ENCODE measurements at places on chromosomes 12 and 14.

DNA sequence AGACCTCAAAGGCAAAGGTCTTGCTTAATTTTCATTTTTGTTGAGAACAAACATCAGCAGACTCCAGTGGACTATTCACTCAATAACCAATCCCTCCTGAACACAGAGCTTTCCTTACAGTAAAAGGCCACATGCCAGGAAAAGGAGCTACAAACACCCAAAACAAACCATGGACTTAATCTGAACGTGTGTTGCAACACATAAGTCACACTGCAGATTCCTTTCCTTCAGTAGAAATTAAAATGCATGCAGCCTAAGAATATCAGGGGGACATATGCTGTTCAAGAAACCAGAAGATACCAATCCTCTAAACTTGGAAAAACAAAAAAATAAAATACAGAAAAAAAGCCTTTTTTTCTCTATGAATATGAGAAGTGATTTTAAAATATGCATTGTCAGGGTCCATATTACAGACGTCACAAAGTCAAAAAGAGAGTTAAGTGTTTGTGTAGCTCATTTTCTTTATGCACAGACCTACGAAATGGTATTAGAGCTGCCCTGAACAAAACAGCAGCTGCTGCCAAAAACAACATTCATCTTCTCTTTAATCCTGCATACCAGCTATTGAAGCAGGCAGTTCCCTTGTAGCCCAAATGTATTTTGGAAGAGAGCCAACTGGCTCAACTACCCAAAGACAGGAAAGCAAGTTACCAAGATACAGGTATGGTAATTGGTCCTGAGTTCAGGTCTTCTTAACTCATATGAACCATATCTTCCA is 26.2 kb downstream of the KITLG start:
- H3K36me3 ChIP-seq = no peaks in the 10 kb centered on the region
- peaks cover 4% of the 10 kb centered on the region for H3K27me3 ChIP-seq
- H3K27ac ChIP-seq = no peak overlapping the region

DNA sequence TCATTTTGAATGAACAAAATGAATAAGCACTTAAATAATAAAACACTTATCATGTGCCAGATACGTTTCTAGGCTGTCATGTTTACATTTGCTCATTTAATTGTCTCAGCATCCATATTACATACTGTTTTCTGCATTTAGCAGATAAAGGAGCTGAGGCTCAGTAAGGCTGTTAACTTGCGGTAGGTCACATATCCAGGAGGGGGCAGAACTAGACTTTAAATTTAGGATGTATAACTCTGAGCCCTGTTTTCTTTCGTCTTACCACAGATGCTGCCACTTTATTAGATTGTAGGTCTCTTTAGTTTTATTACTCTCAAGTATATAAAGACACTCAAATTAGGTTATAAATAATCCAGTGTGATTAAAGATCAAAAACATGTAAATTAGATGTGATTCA is 17.7 kb downstream of the IRAK4 start:
- H3K27me3 ChIP-seq = no peaks in the 10 kb centered on the region
- no peaks in the 10 kb centered on the region for H3K4me1 ChIP-seq
- H3K36me3 ChIP-seq = peaks cover 32% of the 10 kb centered on the region
- DNase-seq = no peak
- no peak overlapping the region for H3K4me3 ChIP-seq
- H3K27ac ChIP-seq = no peak overlapping the region

- DNase-seq = no peak
- H3K27ac ChIP-seq = no peak overlapping the region
- H3K36me3 ChIP-seq = peaks cover 3% of the 10 kb centered on the region
- H3K4me1 ChIP-seq = peaks cover 31% of the 10 kb centered on the region
These were observed 10.4 kb downstream of the CORO1C start for GRCh38 chr12:108720757-108721514.

DNA sequence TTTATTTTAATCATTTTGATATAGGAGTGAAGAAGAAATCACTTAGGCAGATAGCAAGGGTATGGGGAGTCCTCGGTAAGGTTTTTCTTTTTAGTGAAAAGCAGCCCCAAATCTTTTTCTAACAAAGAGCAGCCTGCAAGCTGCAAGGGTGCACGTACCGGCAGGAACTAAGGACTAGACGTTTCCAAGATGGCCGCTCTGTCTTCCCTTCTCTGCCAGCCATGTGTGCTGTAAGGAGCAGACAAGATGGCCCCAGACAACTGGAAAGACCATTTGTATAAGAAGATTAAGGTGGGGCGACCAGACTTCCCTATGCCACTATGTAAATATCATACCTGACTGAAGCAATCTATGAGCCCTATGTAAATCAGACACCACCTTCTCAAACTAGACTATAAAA is 79.6 kb downstream of the TXNDC16 start:
- no peak for DNase-seq
- no peak overlapping the region for H3K27ac ChIP-seq
- no peaks in the 10 kb centered on the region for H3K27me3 ChIP-seq

GRCh38 chr12:53735556-53735955 is 8.3 kb upstream of the CALCOCO1 start:
- peaks cover 12% of the 10 kb centered on the region for H3K4me1 ChIP-seq
- H3K27me3 ChIP-seq = peaks cover 67% of the 10 kb centered on the region

DNA sequence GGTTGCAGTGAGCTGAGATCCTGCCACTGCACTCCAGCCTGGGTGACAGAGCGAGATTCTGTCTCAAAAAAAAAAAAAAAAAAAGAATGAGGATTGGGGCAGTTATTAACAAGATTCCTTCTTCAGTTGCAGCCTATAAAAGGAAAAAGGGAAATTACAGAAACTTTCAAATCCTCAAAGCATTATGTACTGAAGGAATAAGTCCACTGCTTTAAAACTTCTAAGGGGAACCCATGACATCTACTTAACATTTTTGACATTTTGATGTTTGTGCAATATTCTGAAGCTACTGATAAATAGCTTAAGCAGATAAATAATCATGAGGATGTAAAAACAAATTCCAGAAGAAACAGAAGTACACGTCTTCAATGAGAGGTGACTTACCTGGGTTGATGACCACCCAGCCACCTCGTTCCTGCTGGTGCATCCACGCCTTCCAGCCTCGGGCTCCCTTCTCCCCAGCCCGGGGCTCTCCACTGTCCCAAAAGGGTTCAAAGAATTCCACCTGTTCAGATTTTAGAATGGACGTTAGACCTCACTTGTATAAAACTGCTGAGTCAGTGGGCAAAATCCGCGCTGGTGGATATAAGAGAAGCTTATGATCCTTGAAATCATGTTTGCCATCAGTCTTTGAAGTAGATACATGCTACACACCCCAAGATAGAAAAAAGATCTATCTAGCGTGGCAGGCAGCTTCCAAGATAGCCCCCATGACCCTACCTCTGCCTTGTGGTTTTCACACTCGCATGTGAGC is 33.7 kb downstream of the NRDE2 start:
- no peak overlapping the region for H3K27ac ChIP-seq
- peaks cover 53% of the 10 kb centered on the region for H3K36me3 ChIP-seq
- H3K27me3 ChIP-seq = no peaks in the 10 kb centered on the region
- DNase-seq = no peak
- H3K4me1 ChIP-seq = peaks cover 8% of the 10 kb centered on the region

- H3K36me3 ChIP-seq = peaks cover 24% of the 10 kb centered on the region
- H3K4me3 ChIP-seq = no peak overlapping the region
- H3K27ac ChIP-seq = no peak overlapping the region
- DNase-seq = no peak
- no peaks in the 10 kb centered on the region for H3K27me3 ChIP-seq
These were observed 16.1 kb upstream of the ATF1 start for GRCh38 chr12:50747817-50748216.

DNA sequence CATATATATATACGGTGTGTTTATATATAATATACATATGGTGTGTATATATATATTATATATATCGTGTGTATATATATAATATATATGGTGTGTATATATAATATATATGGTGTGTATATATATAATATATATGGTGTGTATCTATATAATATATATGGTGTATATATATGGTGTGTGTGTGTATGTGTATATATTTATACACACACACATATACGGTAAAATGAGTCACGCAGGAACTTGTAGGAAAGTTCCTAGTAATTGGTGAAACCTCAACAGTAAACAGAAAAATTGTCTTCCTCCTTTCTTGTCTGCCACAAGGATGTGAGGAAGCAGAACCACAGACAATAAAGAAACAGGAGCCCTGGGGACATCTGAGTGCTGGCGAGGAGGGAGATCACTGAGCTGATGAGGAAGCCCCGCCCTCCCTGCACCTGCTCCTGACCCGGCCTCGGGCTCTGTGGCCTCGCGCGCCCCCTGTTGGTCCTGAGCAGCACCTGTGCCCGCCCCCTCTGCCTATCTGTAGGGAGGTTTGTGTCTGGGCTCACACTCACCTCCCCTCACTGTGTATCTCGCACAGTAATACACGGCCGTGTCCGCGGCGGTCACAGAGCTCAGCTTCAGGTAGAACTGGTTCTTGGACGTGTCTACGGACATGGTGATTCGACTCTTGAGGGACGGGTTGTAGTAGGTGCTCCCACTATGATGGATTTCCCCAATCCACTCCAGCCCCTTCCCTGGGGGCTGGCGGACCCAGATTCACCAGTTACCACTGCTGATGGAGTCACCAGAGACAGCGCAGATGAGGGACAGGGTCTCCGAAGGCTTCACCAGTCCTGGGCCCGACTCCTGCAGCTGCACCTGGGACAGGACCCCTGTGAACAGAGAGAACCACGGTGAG is 1079.4 kb downstream of the TMEM121 start:
- H3K27ac ChIP-seq = no peak overlapping the region
- no peak overlapping the region for H3K4me3 ChIP-seq
- peaks cover 51% of the 10 kb centered on the region for H3K27me3 ChIP-seq
- DNase-seq = peak; percentile 76
- no peaks in the 10 kb centered on the region for H3K36me3 ChIP-seq

DNA sequence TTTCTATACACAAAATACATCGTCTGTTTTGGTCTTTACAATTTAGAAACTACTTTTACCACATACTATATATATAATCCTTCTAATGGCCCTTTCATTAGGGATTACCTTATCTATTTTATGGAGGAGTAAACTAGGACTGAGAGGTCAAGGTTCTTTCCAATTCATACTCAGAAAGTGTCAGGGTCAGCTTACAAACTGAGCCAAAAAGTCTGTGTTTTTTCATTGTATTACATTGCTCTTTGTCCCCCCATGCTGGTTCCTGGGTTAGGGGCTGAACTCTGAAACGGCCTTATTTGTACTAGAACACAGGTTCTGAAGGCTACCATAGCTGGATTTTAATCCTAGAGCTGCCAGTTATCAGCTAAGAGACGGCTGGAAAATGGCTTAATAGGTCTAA is 368.1 kb downstream of the GRIN2B start:
- no peaks in the 10 kb centered on the region for H3K27me3 ChIP-seq
- H3K4me1 ChIP-seq = no peaks in the 10 kb centered on the region
- H3K4me3 ChIP-seq = no peak overlapping the region

DNA sequence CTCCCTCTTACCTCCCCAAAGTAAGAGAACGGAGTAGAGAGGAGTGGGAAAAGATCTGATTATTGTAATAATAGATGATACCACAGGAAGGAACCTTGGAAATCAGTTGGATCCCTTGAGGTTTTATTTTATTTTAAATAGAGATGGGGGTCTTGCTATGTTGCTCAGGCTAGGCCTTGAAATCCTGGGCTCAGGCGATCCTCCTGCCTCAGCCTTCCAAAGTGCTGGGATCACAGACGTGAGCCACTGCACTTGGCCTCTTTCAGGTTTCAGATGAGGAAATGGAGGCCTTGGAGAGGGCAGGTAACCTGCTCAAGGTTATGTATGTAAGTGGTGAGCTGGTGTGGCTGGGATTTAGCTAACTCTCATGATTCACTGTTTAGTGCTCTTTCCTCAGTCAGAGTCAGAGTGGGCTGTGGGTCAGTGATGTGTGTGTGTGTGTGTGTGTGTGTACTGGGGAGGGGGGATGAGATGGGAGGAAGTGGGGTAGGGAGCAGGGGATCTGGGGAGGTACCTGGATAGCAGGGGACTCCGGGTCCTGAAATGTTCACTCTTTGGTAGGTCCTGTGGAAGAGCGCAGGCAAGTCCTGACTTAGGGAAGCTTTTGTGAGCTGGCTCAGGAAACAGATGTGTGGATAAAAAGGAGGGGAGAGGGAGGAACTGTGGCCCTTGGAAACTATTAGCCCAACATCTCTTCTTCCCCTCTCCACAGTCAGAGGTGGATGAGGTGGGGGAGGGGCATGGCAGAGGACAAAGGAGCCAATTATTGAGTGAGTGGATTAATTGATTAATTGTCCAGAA is 4.7 kb upstream of the CISTR start:
- no peaks in the 10 kb centered on the region for H3K36me3 ChIP-seq
- DNase-seq = no peak
- H3K27ac ChIP-seq = no peak overlapping the region
- peaks cover 31% of the 10 kb centered on the region for H3K27me3 ChIP-seq
- peaks cover 20% of the 10 kb centered on the region for H3K4me1 ChIP-seq
- H3K4me3 ChIP-seq = no peak overlapping the region

GRCh38 chr12:91914701-91915100 is 230.9 kb downstream of the BTG1 start:
- H3K27ac ChIP-seq = no peak overlapping the region
- H3K27me3 ChIP-seq = no peaks in the 10 kb centered on the region
- peaks cover 5% of the 10 kb centered on the region for H3K4me1 ChIP-seq
- H3K4me3 ChIP-seq = no peak overlapping the region

DNA sequence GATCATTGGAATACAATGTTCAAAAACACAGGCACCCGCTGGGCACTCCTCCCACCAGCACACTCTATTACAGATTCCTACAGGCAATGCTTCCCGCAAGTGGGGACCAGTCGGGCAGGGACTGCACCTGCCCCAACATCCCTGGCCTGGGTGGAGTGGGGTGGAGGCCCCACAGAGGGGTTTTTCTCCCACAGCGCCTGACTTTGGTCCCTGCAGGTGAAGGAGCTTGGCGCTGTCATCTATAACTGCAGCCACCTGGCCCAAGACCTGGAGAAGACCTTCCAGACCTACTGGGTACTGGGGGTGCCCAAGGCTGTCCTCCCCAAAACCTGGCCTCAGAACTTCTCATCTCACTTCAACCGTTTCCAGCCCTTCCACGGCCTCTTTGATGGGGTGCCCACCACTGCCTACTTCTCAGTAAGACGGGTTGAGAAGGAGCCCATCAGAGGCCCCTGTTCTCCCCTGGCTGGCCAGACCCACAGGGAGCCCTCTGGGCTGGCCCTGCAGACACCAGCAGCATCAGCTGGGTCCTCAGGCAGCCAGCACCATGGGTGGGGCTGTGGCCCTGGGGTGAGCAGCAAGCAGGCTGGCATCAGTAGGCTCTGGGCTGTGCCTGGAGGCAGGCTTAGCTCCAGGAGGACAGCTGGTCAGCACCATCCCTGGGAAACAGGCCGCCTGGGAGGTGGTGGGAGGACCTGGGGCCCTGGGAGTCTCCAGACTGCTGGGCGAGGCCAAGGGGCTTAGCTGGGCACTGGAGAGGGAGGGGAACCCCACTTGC is 6.0 kb downstream of the PLD4 start:
- H3K4me1 ChIP-seq = peaks cover 2% of the 10 kb centered on the region
- H3K4me3 ChIP-seq = no peak overlapping the region
- DNase-seq = no peak
- no peaks in the 10 kb centered on the region for H3K36me3 ChIP-seq

- peaks cover 2% of the 10 kb centered on the region for H3K4me1 ChIP-seq
- peaks cover 9% of the 10 kb centered on the region for H3K27me3 ChIP-seq
- DNase-seq = no peak
- no peak overlapping the region for H3K4me3 ChIP-seq
- no peaks in the 10 kb centered on the region for H3K36me3 ChIP-seq
These were observed 9.8 kb upstream of the GALNT6 start for GRCh38 chr12:51401020-51401419.

Data from activated T-helper 2 cell treated with anti-CD3 and anti-CD28 coated beads, Interferon-gamma antibody, Interleukin-2, Interleukin-4, amounts not matched to agents 10 μg/mL and 5 μg/mL and 100 μg/mL, durations not matched to agents 14 hours and 24 hours and 36 hours (primary cell).